ENCODE measurements at places on chromosomes 7 and 10.

DNA sequence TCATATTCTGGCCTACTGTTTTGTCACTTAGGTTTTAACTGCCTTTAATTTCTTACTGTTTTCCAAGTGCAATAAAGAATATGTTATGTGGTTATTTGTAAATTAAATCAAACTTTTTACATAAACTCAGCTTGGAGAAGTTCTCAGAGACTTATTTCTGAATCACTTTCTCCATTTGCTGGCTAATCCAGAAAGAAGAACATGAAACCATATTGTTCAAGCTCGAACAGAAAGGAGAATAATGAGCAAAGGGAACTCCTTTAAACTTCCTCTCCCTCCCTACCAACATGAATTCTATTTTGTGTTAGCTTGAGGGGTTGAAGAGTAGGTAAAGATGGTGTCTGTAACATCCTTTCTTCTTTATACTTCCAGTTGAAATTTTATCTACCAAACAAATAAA lies 52.3 kb downstream of the SHTN1 start:
- no peaks in the 10 kb centered on the region for H3K4me1 ChIP-seq
- no peaks in the 10 kb centered on the region for H3K36me3 ChIP-seq
- no peak overlapping the region for H3K4me3 ChIP-seq
- no peaks in the 10 kb centered on the region for H3K27me3 ChIP-seq
- H3K27ac ChIP-seq: no peak overlapping the region

DNA sequence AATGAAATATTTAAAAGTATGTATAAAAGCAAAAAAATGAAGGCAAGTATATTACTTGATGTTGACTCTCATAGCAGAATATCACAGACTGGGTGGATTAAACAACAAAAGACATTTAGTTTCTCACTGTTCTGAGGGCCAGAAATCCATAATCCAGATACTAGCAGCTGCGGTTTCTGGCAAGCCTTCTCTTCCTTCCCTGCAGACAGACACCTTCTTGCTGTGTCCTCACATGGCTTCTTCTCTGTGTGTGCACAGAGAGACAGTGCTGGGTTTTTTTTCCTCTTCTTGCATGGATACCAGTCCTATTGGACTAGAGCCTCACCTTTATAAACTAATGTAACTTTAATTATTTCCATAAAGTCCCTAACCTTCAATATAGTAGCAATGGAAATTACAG lies 127.9 kb upstream of the AKR1E2 start:
- DNase-seq: no peak
- no peak overlapping the region for H3K27ac ChIP-seq
- H3K36me3 ChIP-seq: no peaks in the 10 kb centered on the region
- no peak overlapping the region for H3K4me3 ChIP-seq
- H3K4me1 ChIP-seq: no peaks in the 10 kb centered on the region

- no peak for DNase-seq
- no peak overlapping the region for H3K27ac ChIP-seq
- H3K4me1 ChIP-seq: no peaks in the 10 kb centered on the region
- H3K27me3 ChIP-seq: no peaks in the 10 kb centered on the region
- H3K4me3 ChIP-seq: no peak overlapping the region
These were observed 63.7 kb downstream of the GRM8 start for GRCh38 chr7:127189074-127189473.

- peak overlapping the region; percentile 74 for H3K27ac ChIP-seq
- H3K4me1 ChIP-seq: peaks cover 31% of the 10 kb centered on the region
- H3K4me3 ChIP-seq: peak overlapping the region; percentile 5
- H3K27me3 ChIP-seq: peaks cover 27% of the 10 kb centered on the region
- H3K36me3 ChIP-seq: peaks cover 7% of the 10 kb centered on the region
These were observed 97.2 kb upstream of the INSYN2A start for GRCh38 chr10:127293640-127294039.

- no peak for DNase-seq
- no peaks in the 10 kb centered on the region for H3K4me1 ChIP-seq
- no peak overlapping the region for H3K27ac ChIP-seq
These were observed 447.4 kb downstream of the SH2D4B start for GRCh38 chr10:80985102-80985501.

- no peaks in the 10 kb centered on the region for H3K4me1 ChIP-seq
- no peak overlapping the region for H3K27ac ChIP-seq
- H3K4me3 ChIP-seq: no peak overlapping the region
- no peaks in the 10 kb centered on the region for H3K27me3 ChIP-seq
These were observed 539.7 kb upstream of the KCND2 start for GRCh38 chr7:119733127-119733879.

DNA sequence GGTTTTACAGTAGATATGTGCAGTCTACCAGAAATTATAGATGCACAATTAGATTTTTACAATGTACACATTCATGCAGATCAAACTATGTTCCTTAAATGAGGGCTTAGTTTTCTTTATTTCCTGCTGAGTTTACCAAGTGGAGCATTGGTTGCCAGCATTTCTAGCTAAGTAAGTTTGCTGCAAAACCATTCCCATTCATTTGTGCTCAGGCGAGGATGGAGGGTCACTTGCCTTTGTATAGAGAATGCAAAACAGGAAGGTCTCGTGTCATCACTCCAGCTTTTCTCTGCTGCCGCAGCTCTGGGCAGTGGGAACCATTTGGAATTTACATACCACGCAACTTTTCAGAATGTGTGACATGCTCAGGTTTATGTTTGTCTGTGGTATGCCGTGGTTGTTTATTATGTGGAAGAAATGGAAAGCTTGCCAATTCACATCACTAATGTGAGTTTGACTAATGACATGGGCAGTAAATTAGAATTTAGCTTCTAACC lies 198.6 kb downstream of the TRIL start:
- H3K4me3 ChIP-seq: no peak overlapping the region
- DNase-seq: no peak
- H3K27ac ChIP-seq: no peak overlapping the region
- H3K36me3 ChIP-seq: no peaks in the 10 kb centered on the region
- peaks cover 2% of the 10 kb centered on the region for H3K27me3 ChIP-seq
- H3K4me1 ChIP-seq: no peaks in the 10 kb centered on the region

GRCh38 chr10:88896372-88896993 lies 16.4 kb downstream of the STAMBPL1 start:
- H3K27me3 ChIP-seq: no peaks in the 10 kb centered on the region
- H3K27ac ChIP-seq: peak overlapping the region; percentile 76
- H3K4me1 ChIP-seq: peaks cover 73% of the 10 kb centered on the region
- H3K4me3 ChIP-seq: no peak overlapping the region

DNA sequence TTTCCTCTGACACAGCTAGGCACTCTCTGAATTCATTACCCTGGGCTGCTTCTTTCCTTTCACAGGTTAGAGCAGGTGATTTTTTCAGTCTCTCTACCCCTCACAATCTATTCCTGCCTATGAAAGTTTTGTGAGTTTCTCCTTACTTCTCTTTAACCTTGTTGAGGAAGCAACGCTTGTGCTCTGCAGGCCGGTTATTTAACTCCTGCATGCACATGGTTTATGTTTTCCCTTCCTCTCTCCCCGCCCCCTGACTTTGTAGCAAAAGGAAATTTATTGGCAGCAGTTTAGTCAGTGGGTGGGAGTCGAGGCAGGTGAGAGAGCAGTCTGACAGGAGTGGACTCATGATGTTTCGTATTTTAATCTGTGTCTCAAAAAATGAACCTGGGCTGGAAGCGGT lies 91.9 kb downstream of the CELF2 start:
- H3K4me3 ChIP-seq: no peak overlapping the region
- H3K4me1 ChIP-seq: peaks cover 24% of the 10 kb centered on the region
- no peak overlapping the region for H3K27ac ChIP-seq

GRCh38 chr7:69091521-69091920 lies 506.8 kb upstream of the AUTS2 start:
- H3K27me3 ChIP-seq: no peaks in the 10 kb centered on the region
- H3K36me3 ChIP-seq: no peaks in the 10 kb centered on the region
- H3K4me3 ChIP-seq: no peak overlapping the region

GRCh38 chr7:106417273-106417902 lies 132.6 kb upstream of the NAMPT start:
- no peak for DNase-seq
- no peak overlapping the region for H3K4me3 ChIP-seq
- no peak overlapping the region for H3K27ac ChIP-seq

- DNase-seq: no peak
- H3K27me3 ChIP-seq: peaks cover 10% of the 10 kb centered on the region
- no peak overlapping the region for H3K4me3 ChIP-seq
- H3K27ac ChIP-seq: no peak overlapping the region
These were observed 65.4 kb upstream of the APBB1IP start for GRCh38 chr10:26372513-26373354.

Measured in activated CD8-positive, alpha-beta T cell treated with anti-CD3 and anti-CD28 coated beads, Interleukin-2, amount 10 ng/mL, durations not matched to agents 7 days and 5 days (primary cell).